ENCODE measurements at places on chromosomes 4 and X.

DNA sequence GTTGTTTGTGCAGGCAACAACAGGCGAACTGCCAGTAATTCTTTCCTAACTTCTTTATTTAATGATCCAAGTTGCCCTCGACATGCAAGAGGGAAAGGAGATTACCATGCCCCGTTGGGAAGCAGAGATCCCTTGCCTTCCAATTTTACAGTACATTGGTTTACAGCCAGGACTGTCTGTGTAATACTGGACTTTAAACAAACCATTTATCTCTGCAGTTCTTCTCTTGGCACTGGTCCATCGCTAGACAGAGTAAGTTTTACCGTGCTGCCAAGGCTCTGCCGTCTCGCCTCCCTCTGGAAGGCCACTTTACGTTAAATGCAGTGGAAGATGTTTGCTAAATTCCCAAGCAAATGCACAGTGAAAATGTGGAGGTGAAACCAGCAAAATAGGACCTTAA lies 660.3 kb upstream of the PRKX start:
- DNase-seq, result no peak

- no peak for DNase-seq
Measured at GRCh38 chr4:88276952-88277710, 7.2 kb downstream of the PPM1K start.

GRCh38 chr4:103307453-103308247 lies 109.5 kb upstream of the CENPE start:
- DNase-seq, result no peak

DNA sequence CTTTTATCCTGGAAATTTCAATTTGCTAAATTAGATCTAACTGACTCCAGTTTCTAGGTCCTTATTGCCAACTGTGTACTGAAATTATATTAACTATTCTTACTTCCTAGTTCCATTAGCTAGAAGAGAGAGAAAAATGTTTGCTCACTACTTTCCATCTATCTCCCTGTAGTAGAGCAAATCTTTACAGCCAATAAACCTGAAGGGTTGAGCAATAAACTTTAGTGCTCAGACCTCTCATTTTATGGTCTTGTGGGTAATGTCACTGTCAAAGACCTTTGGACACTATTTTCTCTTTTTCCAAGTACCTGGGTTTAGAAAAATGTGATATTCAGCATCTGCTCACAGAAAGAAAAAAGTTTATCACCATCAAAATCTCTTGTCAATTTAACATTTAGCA lies 237.5 kb upstream of the GEMIN8 start:
- no peak for DNase-seq

- no peak for DNase-seq
Measured at GRCh38 chr4:33407496-33407895, 2687.3 kb downstream of the PCDH7 start.

DNA sequence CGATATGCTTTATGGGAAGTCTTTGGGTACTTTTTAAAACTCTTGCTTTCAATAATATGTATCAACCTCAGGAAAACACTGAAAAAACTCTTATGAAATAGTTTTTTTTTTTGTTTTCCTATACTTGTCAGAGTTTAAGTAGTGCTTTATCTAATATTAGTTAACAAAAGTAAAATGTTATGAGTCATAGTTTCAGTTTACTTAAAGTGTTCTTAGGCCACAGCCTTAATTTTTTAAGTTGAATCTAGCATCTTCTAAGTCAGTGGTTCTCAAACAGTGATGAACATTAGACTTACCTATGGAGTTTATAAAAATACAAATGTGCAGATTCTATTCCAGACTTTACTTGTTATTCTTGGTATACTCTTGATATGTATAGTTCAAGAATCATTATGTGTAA lies 26.3 kb upstream of the ADGRL3 start:
- no peak for DNase-seq

- peak; percentile 8 for DNase-seq
Measured at GRCh38 chr4:128574706-128575105, 234.8 kb upstream of the JADE1 start.

GRCh38 chrX:136194536-136194935 lies 47.2 kb downstream of the FHL1 start:
- no peak for DNase-seq

DNA sequence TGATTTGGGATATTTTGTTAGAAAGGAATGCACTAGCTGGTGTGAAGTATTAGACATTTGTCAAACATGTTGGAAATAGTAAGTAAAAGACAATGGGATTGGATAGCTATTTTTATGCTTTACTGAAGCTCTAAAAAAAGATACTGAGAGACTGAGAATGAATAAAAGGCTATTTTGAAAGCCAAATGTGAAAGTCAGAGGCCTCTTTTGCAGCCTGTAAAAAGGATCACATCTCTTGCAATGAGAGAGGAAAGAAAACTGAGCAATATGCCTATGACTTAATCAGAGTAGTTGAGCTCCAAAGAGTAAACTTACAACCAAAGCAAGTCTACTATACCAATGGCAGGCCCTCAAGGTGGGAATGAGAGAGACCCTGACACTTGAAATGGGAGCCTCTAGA lies 212.6 kb upstream of the LCORL start:
- DNase-seq, result no peak

GRCh38 chrX:30572004-30572403 lies 5.6 kb downstream of the TASL start:
- no peak for DNase-seq

DNA sequence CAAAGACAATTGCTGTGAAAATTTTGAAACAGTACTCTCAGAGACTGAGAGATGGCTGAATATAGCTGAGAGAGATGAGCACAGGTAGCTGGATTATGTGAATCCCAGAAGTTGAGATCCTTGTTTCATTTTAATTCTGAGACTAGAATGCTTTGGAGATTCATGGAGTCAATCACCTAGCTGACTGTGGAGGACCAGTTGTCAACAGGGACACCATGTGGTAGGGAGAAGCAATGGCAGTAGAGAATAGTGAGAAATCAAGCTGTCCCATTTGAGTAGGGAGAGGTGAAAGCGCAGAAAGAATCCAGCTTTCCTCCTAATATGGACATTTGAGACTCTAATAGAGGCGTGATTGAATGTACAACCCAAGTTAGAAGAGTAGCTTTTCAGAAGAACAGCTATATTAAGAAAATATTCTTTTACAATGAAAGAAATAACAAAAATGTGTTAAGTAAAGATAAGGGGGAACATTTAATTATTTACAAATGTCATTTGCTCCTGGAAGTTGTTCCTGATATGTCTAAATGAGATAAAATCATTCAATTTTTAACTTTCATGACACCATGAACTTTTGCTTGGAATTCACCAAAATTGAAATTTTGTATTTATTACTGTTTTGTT lies 30.3 kb upstream of the GLRB start:
- no peak for DNase-seq

GRCh38 chr4:174215961-174216680 lies 67.3 kb downstream of the FBXO8 start:
- DNase-seq, result no peak

DNA sequence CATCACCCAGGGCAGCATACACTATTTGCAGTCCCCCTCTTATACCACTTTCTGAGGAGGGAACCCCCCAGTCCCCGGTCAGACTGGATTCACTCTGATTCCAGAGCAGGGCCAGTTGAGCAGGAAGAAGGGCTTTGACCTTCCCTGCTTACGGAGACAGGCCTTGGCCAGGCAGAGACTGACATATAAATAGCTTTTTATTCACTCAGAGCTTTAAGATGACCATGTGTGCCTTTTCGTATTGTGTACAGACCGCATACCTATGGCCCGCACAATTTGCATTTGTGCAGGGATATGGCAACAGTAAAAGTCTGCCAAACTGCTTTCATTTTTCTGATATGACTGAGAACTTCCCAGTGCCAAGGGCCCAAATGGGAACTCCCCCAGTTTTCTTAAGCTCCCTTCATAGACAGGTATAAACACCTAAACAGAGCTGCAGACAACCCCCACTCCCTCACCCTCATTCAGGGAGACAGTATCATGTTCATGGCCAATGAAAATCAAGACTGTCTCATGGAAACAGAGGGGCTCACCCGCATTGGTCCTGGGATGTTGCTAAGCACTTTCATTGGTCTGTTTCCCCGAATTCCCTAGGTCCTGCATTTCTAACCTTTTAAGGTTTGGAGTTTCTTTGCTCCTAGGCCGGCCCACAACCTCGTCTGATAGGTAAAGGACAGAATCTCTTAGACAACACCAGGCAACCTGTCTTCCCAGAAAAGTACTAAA lies 86.0 kb downstream of the RTL5 start:
- DNase-seq, result no peak

DNA sequence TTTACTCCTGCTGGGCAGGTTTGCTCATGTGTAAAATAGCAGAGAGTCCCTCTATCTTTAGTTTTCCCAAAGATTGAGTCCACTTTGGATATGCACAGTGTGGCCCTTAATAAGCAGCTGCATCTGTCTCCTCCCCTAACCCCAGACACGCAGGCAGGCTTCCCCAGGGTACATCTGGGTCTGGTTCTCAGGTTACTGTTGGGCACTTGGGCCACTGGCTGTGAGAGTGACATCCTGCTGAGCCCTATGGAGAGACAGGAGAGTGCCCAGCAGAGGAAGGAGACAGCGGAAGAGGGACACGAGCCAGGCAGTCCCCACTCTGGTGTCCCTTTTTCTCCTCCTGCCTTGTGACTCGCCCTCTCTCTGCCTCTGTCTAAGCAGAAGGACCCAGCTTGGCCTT lies 16.0 kb downstream of the XK start:
- DNase-seq, result no peak

DNA sequence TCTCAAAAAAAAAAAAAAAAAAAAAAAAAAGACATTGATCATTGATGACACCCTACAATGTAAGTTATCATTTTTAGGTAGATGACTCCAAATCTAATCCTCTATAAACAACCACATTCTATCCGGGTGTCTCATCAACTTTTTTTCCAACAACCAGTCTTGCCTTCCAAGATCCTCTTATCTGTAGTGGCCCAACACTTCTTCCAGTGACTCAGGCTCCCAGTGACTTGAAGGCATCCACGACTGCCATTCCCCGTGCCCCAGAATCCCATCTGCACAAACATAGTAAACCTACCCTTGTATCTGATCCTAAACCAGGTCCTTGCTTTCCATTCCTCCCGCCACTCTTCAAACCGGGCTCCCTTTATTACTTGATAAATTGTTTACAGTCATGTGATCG lies 15.6 kb upstream of the TSPAN5 start:
- no peak for DNase-seq

- DNase-seq, result no peak
Measured at GRCh38 chrX:134804779-134805178, 146.5 kb upstream of the PLAC1 start.

DNA sequence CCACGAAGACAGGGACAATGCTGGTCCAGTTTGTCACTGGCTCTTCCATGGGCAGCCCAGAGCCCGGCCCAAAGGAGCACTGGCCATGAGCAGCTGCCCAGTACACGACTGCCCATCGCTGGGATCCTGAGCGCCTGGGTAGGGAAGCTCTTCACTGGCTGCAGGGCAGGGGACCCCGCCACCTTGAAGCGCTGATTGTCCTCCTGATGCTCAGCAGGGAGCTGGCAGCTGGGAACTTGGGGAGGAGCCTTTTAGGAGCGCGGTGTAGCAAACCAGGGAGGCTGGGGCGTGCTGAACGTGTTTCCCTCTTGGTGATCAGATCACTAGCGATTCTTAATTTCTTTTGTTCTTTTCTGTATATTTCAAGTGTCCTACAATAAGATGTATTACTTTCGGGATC lies 1.8 kb downstream of the L1CAM start:
- no peak for DNase-seq

- no peak for DNase-seq
Measured at GRCh38 chr4:167622481-167623240, 388.4 kb upstream of the SPOCK3 start.

- DNase-seq, result no peak
Measured at GRCh38 chr4:52869196-52869595, 7.1 kb downstream of the RASL11B start.
